ENCODE measurements at places on chromosomes 7 and 10. TPM values are rescaled to one million over a fixed set of nuclear protein-coding genes. Genes with fewer than 3 reads are reported as not detected.
A peak's percentile ranks its signal among the peaks of the same experiment; 100 is the strongest.

The SFTPA1 gene
- total RNA-seq, result not detected

DNA sequence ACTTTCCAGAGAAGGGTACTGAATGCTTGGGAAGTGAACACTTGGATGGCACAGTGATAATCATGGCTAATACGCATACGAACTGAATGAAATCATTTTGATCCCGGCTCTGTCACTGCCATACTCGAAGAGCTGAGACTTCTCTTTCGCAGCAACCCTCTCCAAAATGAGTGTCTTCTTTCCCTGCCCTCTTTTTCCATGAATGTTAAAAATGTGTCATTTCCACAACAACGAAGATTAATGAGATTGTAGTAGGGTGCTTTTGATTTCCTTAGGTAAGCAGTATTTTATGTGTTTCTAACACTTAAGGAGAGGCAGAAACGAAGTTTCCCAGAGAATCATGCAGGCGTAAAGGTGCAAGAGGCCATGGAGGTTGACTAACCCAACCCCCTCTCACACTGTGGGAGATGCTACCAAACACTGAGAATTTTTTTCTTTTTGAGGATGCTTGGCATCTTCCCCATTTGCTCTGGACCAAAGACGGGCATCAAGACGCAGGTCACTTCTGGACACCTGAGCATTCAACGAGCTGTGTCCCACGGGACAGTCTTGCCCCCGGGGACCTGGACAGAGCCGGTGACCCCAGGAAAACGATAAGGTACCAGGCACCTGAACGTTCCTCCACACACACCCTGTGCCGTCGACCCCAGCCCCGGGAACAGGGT lies 823 bp downstream of the COPG2 start:
- peak overlapping the region; percentile 74 for H3K27ac ChIP-seq
- no peak for DNase-seq
- peaks cover under 1% of the 10 kb centered on the region for H3K36me3 ChIP-seq
- no peaks in the 10 kb centered on the region for H3K27me3 ChIP-seq
- no peaks in the 10 kb centered on the region for H3K4me1 ChIP-seq

- no peaks in the 10 kb centered on the region for H3K4me1 ChIP-seq
- no peaks in the 10 kb centered on the region for H3K36me3 ChIP-seq
- no peak overlapping the region for H3K27ac ChIP-seq
- H3K27me3 ChIP-seq, result no peaks in the 10 kb centered on the region
- no peak for DNase-seq
These were observed 250.4 kb downstream of the WDR11 start for GRCh38 chr10:121101561-121101960.

DNA sequence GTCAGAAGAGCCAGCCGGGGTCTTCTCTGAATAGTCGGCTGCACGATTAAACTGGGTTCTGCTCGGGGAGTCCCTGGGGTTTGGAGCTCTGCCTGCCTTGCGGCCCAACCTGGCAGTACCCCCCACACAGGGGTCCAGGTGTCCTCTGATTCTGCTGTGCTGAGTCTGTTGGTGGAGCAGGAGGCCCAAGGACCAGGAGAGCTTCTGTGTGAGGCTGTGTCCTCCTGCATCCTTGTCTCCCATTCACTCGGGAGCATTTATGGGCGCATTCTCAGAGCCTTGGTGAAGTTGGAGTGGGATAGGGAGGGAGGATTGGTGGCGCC lies 14.2 kb downstream of the INPP5A start:
- peak overlapping the region; percentile 69 for H3K27ac ChIP-seq
- H3K36me3 ChIP-seq, result no peaks in the 10 kb centered on the region
- peaks cover 15% of the 10 kb centered on the region for H3K4me1 ChIP-seq
- DNase-seq, result no peak
- H3K4me3 ChIP-seq, result no peak overlapping the region

DNA sequence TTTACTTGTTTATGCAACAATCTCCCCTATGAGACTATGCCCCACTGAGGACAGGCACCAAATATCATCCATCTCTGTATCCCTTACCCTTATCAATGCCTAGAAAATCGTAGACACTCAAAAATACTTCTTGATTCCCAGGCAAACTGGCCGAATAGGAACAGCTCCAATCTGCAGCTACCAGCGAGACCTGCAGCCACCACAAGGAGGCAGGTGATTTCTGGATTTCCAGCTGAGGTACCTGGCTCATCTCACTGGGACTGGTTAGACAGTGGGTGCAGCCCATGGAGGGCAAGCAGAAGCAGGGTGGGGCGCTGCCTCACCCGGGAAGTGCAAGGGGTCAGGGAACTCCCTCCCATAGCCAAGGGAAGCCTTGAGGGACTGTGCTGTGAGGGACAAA lies 10.8 kb upstream of the PPP1R3C start:
- H3K36me3 ChIP-seq, result no peaks in the 10 kb centered on the region
- no peak overlapping the region for H3K27ac ChIP-seq
- H3K4me1 ChIP-seq, result no peaks in the 10 kb centered on the region
- no peak overlapping the region for H3K4me3 ChIP-seq
- no peaks in the 10 kb centered on the region for H3K27me3 ChIP-seq
